HFFc6 (cell line): ENCODE measurements at places on chromosomes 2 and 18.

GRCh38 chr2:178324077-178324476 is 126.9 kb downstream of the PRKRA start:
- DNase-seq: no peak

DNA sequence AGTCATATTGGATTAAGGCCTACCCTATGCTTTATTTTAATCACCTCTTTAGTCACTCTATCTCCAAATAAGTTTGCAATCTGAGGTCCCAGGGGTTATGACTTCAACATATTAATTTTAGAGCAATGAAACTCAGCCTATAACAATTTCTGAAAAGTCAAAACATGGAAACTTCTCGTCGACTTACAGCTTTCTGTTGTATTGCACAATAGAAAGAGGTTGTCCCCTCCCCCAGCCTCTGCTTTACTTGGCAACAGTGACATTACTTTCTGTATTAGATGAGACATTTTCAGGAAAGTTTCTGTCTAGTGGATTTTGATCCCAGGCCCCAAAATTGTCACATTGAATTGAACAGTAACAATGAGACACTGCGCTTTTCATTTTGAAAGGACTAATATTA is 326.4 kb downstream of the THSD7B start:
- no peak for DNase-seq

- DNase-seq: peak; percentile 9
Observed at GRCh38 chr2:150046211-150046610, 441.3 kb downstream of the RND3 start.

- DNase-seq: no peak
Observed at GRCh38 chr2:171554991-171555615, 32.8 kb downstream of the CYBRD1 start.

DNA sequence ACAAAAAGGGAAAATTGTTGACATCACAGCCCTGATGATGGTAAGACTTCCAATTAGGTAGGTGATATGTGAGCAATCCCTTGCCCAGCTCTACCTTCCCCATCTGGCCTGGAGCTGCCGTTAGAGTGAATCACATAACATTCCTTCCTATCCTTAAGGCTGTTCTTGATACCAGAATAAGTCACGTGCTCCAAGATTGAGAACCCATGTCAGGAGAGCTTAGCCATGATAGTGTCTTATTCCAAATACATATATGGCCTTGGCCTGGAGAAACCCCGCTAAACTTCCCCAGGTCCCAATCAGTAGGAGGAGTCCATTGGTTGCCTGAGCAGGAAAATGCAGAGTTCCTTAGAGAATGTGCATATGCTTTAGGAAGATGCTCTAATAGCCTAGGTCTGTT is 70.0 kb upstream of the ACVR2A start:
- DNase-seq: no peak

- DNase-seq: no peak
Observed at GRCh38 chr18:44259610-44260009, 421.1 kb upstream of the SETBP1 start.

- DNase-seq: no peak
Observed at GRCh38 chr18:37484983-37485834, 80.4 kb downstream of the CELF4 start.

- DNase-seq: peak; percentile 70
Observed at GRCh38 chr2:164542581-164543021, 78.7 kb downstream of the GRB14 start.

DNA sequence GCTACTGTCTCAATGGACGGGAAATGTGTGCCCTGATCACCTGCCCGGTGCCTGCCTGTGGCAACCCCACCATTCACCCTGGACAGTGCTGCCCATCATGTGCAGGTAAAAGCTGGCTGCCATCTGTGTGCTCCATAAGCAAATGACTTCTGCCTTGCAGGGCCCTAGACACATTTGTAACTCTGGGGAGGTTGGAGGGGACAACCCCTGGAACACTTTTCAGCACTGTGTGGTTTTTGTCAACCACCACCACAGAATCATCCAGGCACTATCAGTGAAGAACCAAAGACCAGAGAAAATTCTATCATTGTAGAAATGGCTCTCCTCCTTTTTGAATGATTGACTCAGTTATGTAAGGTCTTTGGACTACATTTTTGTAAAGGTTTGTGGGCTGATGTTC is 84.3 kb downstream of the FEZ2 start:
- DNase-seq: no peak

GRCh38 chr2:10914272-10914693 is 2.5 kb downstream of the KCNF1 start:
- peak; percentile 8 for DNase-seq

DNA sequence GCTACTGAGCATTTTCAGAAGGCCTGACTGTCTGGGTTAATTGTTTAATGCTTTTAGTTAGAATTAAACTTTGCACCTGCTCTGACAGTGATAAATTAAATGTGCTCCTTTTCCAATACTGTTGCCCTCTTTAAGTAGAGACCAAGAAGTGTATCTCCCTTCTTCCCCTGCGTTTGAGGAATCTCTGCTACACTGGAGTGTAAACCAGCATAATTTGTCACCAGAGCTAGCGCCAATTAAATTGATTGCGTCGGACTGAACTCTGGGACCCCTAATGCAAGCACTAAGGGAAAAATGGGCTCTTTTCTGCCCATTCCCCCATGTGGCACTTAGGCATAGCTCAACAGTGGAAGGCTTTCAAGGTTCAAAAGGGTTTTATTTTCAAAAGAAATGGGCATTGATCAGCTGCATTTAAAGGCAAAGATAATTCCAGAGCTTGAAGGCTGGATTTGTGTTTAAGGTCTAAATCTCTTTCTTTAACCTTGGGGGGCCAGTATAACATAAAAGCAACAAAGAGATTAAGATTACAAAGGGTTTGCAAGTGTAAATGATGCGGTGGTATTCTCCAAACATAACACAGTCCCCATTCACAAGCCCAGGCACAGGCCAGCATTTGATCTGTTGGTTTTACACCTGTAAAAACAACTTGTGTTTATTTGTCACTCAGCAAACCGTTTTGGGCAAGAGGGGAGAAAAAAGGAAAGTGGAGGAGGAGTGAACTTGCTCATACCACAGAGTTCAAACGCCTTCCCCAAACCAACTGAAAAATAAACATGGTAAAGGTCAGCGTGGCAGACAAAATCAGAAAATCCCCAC is 427.6 kb downstream of the BCL11A start:
- no peak for DNase-seq

DNA sequence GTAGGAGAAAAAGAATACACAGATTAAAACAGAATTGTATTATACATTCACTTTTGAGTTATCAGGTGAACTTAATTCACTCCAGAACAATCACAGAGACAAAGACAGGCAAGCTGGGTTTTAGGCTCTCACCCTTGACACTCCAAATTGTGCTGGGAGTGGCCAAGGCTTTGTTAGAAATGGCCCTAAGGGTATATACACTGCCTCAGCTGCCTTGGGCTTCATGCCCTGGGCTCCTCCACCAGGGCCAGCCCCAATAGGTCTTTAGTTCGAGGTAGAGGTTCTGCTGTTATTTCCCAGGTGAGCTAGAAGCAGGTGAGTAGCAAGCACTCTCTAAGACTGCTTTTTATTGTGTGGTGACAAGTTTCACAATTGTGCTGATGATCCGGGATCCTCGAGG is 19.9 kb downstream of the GEMIN6 start:
- DNase-seq: no peak

DNA sequence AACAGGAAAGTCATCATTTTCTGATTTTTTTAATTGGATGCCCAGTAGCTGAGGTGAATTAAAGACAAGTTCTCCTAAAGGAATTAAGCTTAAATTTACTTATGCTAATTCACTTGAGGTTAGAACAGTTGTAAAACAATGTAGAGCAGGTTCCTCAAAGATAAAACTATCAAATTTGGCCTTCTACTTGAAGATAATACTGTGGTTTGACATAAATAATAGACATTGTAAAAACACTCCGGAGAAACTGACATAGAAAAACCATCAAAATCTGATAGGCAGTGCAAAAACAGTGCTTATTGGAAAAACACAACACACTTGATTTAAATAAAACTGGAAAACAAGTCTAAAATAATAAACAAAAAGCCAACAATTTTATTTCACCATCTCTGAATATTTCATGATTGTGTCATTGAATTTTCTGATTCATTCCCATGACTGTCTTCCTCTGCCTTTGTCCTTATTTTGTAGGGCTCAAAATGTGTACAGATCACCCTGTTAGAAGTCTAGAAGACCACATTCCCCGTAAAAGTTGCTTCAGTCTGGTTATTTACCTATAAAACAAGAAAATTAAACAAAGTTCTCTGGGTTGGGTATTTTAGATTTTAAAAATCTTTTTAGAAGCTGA is 28.3 kb upstream of the SLC40A1 start:
- DNase-seq: peak; percentile 32

- DNase-seq: no peak
Observed at GRCh38 chr18:4549164-4549872, 94.2 kb upstream of the DLGAP1 start.

- DNase-seq: no peak
Observed at GRCh38 chr2:188622601-188623260, 331.1 kb downstream of the GULP1 start.

- DNase-seq: no peak
Observed at GRCh38 chr2:120007851-120008250, 5.0 kb upstream of the EPB41L5 start.

GRCh38 chr2:172664766-172665165 is 70.9 kb upstream of the RAPGEF4 start:
- DNase-seq: no peak

DNA sequence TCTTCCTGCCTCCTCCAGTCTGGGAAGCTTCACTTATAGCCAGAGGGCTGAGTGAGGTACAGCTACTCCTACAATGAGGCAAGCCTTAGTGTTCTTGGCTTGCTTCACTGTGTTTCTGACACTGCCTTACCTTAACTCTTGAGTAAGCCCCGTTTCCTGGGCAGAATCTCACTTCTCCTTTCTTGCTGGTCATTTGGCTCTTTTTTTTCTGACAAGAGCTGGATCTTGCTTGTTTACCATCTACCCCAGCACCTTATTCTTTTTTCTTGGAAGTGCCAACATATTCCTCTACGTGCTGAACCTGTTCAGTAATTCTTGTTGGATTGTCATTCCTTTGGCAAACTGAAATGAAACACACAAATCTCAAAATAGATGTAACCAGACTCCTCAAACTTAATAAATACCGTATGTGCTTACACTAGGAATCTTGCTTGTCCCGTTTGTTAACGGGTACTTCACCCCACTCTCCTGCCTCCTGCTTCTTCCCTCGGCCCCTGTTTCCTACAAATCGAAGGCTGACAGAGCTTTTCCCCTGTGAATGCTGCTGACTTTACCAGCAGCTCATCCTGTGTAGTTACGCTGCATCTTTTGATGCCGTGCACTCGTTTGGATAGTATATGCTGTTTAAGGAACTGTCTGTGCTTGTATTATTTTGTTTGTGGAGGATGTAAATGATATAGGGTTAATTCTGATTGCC is 132.2 kb downstream of the FMNL2 start:
- DNase-seq: no peak

GRCh38 chr18:63994783-63995399 is 25.0 kb downstream of the SERPINB8 start:
- DNase-seq: peak; percentile 60

DNA sequence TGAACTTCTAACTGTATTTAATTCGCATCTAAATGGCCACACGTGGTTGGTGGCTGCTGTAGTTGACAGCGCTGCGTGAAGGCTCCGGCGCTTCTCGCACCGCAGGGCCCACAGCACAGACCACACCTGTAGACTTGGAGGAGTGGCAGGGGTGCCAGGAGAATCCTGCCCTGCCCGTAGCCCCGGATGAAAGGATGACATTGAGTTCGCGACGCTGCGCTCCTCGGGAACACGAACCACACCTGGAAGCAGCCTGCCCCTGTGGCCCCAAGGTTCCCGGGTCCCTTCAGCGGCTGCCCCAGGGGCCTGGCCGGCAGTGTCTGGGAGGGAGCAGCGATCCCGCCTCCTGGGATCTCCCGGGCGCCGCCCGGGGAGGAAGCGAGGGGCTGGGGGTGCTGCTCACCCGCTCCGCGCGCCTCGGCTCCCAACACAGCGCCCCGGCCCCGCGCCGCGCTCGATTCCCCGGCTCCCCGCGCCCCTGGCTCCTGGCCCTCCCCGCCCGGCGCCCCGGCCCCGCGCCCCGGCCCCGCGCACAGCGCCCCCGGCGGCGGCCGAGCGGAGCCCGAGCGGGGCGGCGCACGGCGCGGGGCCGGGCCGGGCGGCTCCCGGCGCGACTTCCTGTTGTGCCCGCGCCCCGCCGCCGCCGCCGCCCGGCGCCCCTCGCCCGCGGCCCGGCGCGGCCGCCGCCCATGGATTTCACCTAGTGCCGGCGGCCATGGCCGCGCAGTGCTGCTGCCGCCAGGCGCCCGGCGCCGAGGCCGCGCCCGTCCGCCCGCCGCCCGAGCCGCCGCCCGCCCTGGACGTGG is at the start of gene RNPEPL1:
Gene RNPEPL1 (plus strand): TSS at position 613 of the 806 bp plus-strand sequence. CDS start 103 bp downstream, at position 716.
- DNase-seq: peak; percentile 28

GRCh38 chr2:117972476-117973123 is 41.3 kb downstream of the CCDC93 start:
- DNase-seq: no peak

DNA sequence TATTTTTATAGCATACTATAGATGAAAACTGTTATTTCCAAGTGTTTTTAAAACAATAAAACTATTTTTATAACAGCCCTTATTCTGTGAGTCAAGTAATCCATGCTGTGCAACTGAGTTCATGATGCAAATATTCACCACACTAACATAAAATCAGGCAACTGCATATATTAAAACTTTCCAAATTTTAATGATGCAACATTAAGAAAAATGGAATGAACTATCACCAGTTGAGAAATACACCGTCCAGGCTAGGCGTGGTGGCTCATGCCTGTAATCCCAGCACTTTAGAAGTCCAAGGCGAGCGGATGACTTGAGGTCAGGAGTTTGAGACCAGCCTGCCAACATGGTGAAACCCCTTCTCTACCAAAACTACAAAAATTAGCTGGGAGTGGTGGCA is 114.5 kb downstream of the CDH2 start:
- DNase-seq: no peak

GRCh38 chr2:55363636-55364035 is 56.0 kb downstream of the CCDC88A start:
- no peak for DNase-seq

GRCh38 chr18:79425569-79425886 is 29.8 kb downstream of the NFATC1 start:
- no peak for DNase-seq

GRCh38 chr2:172247203-172247602 is 144.5 kb upstream of the DLX2 start:
- no peak for DNase-seq

DNA sequence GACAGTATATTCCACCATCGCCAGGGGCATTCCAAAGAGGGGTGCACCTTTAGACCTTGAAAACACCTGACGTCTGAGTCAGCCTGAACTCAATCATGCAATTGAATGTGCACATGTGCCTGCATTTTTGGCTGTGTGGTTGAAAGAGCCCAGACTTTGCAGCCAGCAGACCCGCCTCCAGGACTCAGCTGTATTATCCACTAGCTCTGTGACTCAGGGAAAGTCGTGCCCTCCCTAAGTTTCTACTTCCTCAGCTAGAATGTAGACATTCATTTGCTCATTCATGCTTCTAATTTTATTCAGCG is 94.2 kb downstream of the LRRC30 start:
- DNase-seq: no peak

DNA sequence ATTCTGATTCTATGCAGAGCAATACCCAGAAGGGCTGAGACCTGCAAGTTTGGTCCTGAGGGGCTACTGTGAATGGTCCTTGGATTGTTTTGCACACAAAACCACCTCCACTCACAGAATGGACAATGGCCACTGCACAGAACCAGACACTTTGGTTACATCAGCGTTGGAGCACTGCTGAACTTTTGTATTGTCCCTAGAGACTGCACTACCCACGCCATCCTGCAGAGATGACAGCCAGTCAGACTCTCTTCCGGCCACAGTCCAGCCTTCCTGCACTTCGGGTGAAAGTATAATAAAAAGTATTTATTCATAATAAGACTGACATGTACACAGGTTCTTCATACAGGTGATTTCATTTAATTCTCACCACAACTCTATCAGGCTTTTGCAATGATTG is 35.7 kb downstream of the CELF4 start:
- no peak for DNase-seq

- DNase-seq: peak; percentile 65
Observed at GRCh38 chr2:226873051-226873620, 37.3 kb downstream of the RHBDD1 start.
